Stimulated activated CD4-positive, alpha-beta T cell treated with anti-CD3 and anti-CD28 coated beads, Interleukin-12 subunit alpha, Interleukin-12 subunit beta, amount 100 ng/mL, for 4 hours (primary cell): ENCODE measurements at places on chromosomes 5 and 9.

GRCh38 chr5:133707629-133708028 lies 95.3 kb upstream of the FSTL4 start:
- no peak for DNase-seq

DNA sequence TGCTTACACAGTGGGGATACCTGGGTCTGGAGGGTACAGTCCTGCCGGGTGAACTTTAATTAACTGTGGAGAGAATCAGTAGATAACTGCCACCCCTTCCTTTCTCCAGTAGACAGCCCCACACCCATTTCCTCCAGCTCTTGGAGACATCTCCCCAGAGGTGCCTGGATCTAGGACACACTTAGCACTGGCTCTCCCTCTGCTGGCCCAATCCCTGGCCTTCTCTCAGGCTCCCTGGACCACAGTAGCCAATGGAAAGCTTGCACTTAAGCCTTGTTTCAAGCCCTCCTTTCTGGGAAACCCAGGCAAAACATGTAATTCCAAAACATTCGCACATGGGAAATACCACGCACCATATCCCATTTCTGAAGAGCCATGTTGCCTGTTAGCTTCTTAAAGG lies 169.2 kb upstream of the GAS1 start:
- no peak for DNase-seq

DNA sequence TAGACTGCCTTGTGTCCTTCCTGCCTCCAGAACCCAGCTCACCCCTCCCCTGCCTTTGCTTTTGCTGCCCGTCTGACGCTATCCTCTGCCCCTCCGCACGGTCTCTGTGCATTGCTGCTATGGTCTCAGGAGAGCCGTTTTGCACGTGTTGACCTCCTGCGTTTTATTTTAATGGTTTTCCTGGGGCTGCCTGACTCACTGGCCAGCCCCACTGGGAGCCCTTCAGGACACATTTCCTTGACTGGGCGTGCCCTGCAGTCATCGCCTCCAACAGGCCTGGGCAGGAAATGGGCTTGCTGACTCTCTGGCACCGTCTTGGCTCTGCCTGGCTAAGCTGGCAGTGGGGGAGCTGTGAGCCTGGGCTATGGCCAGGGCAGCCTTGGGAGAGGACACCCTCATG lies 17.9 kb upstream of the ASS1 start:
- DNase-seq: no peak

- DNase-seq: no peak
These were observed 534 bp downstream of the SRFBP1 start for GRCh38 chr5:121962347-121962670.

- DNase-seq: no peak
These were observed 87.6 kb downstream of the MAMDC2 start for GRCh38 chr9:70131296-70131695.

DNA sequence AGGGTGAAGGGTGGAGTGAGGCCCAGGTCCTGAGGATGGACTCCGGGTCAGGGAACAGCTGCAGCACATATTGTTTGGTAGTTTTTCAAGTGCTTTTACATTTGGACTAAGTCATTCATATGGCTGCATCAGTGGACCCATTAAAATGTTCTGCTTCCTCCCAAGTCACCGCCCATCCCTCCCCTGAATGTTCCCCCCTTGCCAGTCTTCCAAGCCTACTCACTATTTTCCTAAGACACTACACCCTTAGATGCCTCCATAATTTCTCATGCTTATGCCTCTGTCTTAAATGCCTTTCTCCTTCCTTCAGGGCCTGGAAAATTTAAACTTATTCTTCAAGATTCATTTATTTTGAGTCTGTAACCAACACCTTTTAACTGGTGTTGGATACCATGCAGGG lies 86.6 kb upstream of the NR4A3 start:
- DNase-seq: no peak

DNA sequence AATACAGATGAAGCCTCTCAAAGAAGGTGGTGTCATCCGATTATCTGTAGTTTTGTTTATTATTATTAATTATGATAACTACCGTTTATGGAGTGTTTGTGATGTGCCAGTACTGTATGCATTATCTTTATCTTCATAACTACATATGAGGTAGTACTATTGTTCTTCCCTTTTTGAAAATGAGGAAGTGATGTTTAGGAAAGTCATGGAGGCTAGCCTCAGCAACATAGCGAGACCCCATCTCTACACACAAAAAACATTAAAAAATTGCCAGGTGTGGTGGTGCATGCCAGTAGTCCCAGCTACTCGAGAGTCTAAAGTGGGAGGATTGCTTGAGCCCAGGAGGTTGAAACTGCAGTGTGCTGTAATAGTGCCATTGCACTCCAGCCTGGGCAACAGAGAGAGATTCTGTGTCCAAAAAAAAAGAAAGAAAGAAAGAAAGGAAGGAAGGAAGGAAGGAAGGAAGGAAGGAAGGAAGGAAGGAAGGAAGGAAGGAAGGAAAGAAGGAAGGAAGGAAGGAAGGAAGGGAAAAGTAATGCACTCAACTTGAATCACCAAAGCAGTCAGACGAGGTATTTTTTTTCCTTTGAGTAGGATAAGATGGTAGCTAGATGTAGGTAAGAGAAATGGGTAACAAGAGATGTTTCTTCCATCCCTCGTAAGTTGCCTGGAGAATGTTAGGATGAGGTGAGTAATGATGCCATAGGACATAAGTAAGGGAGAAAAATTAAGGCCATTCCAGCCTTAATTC lies 47.8 kb downstream of the PAM start:
- no peak for DNase-seq

DNA sequence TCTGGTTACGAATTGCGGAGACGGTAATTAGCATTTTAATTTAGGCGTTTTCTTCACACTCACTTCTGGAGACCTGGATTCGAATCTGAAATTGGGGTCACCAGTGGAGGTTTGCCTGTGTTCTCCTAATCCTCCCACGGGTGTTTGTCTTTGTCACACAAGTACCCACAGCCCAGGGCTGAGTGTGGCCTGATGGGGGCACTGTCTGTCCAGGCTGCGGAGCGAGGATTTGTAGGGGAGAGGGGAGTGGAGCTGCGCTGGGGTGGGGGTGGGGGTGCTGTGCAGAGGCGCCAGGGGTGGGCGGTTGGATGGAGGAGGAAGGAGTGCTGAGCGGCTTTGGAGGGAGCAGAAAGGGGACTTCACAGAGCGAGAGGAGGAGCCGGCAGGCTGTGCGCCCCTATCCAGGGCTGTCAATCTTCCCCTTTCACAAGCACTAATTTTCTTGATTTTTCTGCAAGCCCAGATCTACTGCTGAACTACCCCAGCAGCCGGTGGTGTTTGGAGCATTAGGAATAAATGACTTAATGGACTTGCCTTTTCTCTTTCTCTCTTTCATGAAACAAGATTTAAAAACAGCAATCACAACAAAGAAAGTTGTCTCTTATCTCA lies 53.1 kb downstream of the TSPAN17 start:
- no peak for DNase-seq

DNA sequence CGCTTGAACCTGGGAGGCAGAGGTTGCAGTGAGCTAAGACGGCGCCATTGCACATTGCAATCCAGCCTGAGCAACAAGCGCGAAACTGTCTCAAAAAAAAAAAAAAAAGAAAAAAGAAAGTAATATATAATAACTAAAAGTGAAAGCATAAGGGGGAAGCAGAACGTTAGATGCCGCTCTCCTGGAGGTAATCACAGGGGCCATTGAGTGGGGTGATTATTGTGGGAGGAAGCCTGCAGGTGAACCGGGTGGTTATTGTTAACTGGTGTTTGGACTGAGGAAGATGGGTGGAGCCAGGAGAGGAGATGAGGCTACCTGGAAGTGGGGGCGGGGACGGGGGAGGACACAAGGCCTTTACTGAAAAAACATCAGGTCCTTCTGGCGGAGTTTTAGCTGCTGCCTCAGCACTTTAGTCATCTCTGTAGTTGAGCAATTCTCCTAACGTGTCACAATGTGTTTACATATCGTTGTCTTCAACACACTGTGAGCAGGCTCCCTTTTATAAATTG lies 5.3 kb upstream of the TJP2 start:
- peak; percentile 49 for DNase-seq

GRCh38 chr9:127561491-127562278 lies 50.4 kb upstream of the STXBP1 start:
- DNase-seq: no peak

DNA sequence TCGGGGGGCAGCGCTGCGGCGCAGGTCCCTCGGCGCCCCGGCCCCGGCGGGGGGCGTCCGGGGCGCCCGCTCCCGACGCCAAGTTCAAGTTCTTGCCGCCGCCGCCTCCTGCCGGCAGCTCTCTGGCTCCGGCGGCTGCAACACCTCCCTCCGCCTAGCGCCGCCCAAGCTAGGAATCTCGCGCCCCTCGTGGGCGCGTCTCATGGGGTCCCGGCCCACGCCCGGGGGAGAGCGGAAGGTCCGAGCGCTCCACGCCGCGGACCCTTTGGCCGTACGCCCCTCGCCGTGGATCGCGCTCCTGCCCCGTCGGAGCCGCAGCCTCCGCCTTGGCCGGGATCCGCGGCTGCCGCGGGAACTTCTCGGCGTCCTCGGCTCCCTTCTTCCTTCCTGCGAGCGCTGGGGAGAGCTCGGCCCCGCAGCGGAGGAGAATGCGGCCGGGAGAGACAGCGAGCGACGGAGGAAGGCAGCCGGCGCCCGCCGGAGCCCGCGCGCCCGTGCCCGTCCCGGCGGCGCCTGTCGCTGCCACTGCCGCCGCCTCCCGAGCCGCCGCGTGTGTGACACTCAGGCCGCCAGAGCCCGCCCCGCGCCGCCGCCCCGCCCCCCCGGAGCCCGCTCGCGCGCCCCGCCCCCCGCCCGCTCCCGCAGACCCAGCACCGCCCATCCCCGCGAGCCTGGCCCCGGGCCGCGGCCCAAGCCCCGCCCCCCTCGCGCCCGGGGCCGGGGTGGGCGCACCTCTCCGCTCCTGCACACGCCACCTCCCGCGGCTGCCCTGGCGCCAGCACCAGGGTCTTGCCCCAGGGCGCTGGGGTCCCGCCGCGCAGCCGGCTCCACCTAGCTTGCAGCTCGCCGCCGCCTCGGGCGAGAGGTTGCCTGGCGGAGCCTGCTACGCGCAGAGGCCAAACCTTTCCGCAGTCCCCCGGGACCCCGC lies at the start of gene SHB:
Gene SHB (minus strand): TSS at position 527 of the 928 bp plus-strand sequence. CDS start 582 bp downstream, outside the sequence.
- DNase-seq: peak; percentile 87

GRCh38 chr5:108607421-108607820 lies 140.3 kb upstream of the FER start:
- DNase-seq: no peak

DNA sequence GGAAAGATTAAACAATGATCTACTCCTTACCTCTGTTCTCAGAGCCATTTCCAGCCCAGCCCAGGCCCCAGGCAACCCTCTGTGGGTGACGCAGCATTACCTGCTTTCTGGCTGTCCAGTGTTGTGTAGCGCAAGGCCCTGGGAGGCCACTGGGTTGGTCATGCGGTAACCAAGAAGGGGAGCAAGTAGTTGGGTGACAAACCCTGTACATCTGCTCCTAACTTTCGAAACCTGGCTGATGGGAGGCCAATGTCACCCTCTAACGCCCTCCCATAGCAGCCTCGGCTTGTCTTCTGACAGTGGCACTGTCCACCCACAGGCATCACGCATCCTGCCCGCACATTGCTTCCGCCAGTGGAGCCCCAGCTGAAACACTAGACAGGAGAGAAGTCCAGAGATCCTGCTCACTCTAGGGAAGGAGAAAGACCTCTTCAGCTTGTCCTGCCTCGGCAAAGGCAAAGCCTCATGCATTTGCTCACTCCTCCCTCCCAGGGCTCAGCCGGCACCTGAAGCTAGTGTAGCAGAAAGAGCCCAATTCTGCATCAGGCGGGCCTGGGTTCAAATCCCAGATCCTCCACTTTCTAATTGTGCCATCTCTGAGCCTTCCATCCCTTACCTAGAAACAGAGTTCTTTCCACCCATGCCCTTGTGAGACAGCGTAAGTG lies 94.6 kb downstream of the ADAMTS2 start:
- DNase-seq: no peak

GRCh38 chr5:84085387-84086041 lies 299.2 kb downstream of the EDIL3 start:
- DNase-seq: no peak

- DNase-seq: no peak
These were observed 75.5 kb downstream of the MAPKAP1 start for GRCh38 chr9:125631391-125632085.

DNA sequence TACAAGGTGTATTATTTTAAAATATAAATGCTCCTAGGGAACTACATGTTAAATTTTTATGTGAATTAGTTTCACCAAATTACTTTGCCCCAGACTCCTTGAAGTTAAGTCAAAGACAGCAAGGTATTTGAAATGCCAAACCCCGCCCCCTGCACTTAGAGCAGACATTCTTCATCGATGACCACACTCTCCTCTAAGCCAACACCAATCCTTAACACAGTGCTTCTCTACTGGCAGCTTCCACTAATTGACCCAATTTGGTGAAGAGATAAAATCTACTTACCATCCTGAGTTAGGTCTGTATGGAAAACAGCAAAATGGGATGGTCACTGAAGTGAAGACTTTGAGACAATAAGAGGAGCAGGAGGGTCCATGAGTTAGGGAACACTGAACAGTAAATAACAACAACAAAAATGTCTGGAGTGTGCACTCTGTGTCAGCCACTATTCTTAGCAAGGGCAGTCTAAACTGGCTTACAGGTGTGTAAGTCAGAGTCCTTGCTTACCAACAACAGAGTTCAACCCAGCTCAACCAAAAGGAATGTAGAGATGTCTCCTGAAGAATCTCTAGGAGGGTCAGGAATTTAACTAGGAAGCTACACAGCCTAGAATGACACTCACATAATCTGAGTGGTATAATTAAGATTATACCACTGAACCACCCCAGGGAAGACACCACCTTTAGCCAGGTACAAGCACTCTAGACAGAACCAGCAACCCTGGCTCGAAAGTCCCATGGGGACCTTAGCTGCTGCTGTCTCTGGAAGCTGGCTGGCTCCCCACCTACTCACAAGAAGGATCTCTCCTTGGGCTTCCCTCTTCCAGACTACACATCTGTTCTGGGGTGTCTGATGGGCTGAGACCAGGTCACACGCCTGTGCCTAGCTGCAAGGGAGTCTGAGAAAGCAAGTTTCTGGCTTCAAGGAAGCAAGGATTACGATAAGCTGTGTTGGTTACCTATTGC lies 8.8 kb upstream of the UBE2QL1 start:
- no peak for DNase-seq

DNA sequence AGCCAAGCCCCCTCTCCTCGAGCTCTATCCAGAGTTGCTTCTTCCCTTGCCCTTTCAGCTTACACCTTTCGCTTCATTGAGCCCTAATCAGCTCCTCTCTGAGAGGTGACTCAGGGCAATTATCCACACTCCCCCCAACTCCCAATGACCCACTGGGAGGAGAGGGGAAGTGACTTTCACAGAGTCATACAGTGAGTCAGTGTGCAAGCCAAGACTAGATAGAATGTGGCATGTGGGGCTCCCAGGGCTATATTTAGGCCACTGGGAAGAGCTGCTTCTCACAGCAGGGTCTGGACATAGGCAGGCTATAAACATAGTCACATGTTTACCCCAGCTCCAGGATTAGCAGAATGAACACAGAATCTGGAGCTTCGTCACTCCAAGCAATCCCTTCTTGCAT lies 57.4 kb downstream of the NRG2 start:
- no peak for DNase-seq

GRCh38 chr9:35501946-35502345 lies 12.0 kb downstream of the RUSC2 start:
- no peak for DNase-seq

- no peak for DNase-seq
These were observed 52.5 kb downstream of the AOPEP start for GRCh38 chr9:94779031-94779430.

GRCh38 chr5:132495667-132496190 lies 5.2 kb upstream of the IRF1 start:
- peak; percentile 77 for DNase-seq

- DNase-seq: no peak
These were observed 29.2 kb downstream of the CD14 start for GRCh38 chr5:140603734-140604133.
